ENCODE measurements at places on chromosomes 7 and 10. TPM values are rescaled to one million over a fixed set of nuclear protein-coding genes. Genes with fewer than 3 reads are reported as not detected.

- DNase-seq, result no peak
Observed at GRCh38 chr10:120559800-120560199, 102.8 kb downstream of the PLPP4 start.

DNA sequence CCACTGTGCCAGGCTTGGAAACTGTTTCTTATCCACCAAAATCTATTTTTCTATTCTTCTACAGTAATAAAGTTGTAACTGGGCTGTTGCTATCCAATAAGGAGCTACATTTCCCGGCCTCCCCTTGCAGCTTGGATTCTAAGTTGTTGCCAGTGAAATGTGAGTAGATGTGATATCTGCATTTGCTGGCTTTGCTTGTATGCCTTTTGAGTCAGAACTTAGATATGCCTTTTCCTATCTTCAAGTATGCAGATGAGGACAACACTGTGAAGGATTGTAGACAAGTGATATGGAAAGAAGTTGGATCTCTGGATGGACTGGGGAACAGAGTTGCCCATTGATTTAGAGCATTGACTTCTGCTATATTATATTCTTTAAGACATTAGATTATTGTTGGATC, 236.9 kb downstream of the REEP3 start:
- DNase-seq, result no peak

C10orf53 gene
- not detected for total RNA-seq

- DNase-seq, result no peak
Observed at GRCh38 chr7:50266635-50267386, 37.7 kb upstream of the IKZF1 start.

FAM25C gene
- total RNA-seq, result not detected

GRCh38 chr10:25530306-25530705, 355.5 kb downstream of the GPR158 start:
- DNase-seq, result no peak

PRXL2A gene
- total RNA-seq, result 57.5 TPM

Measured in renal cortical epithelial cell (primary cell).